ENCODE measurements at places on chromosomes 13 and 19.

- peak; percentile 66 for DNase-seq
These were observed 4.0 kb downstream of the TPGS1 start for GRCh38 chr19:511101-511851.

- no peak for DNase-seq
These were observed 6.7 kb downstream of the PPP1R37 start for GRCh38 chr19:45099467-45100191.

- DNase-seq, result no peak
These were observed 15.7 kb downstream of the CIC start for GRCh38 chr19:42284591-42285341.

DNA sequence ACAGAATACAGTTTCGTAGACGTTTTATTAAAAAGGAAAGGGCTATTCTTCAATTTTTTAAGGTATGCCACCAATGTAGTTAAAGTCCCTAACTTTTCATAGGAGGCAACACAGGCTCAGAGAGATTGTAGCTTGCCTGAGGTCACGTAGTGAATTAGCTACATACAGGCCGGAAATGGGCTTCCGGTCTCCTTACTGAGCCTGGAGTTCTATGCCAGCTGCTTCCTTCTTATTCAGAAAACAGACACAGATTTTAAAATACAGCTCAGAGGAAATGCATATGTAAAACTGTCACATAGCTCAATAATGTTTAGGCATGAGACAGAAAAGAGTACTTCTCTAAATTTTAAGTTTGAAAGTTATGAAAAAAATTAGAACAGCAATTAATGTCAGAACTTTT is 85.4 kb upstream of the TUBA3C start:
- DNase-seq, result no peak

- no peak for DNase-seq
These were observed 18.5 kb downstream of the PPP1R12C start for GRCh38 chr19:55098716-55099556.

DNA sequence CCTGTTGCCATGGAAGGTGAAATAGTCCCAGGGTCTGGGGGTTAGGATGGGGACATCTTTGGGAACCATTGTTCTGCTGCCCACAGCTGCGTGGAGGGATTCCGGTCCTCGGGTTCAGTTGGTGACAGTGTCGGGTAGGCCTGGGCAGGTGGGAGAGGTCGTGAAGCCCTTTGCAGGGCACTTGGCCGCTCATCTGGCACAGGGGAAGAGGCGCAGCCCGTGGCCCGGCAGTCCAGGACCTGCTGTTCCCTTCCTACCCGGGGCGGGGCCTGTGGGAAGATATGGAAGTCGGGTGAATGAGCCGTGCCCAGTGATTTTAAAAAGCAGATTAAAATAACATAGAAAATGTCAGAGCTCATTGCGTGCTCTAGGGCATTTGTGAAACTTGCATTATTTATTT is 44.8 kb downstream of the KDM4B start:
- DNase-seq, result no peak

GRCh38 chr13:66208589-66208988 is 1021.5 kb downstream of the PCDH9 start:
- no peak for DNase-seq
